NCI-H1436 treated with DMSO at 0.1 percent for 48 hours (cell line): ENCODE measurements at places on chromosomes 7 and 10.

DNA sequence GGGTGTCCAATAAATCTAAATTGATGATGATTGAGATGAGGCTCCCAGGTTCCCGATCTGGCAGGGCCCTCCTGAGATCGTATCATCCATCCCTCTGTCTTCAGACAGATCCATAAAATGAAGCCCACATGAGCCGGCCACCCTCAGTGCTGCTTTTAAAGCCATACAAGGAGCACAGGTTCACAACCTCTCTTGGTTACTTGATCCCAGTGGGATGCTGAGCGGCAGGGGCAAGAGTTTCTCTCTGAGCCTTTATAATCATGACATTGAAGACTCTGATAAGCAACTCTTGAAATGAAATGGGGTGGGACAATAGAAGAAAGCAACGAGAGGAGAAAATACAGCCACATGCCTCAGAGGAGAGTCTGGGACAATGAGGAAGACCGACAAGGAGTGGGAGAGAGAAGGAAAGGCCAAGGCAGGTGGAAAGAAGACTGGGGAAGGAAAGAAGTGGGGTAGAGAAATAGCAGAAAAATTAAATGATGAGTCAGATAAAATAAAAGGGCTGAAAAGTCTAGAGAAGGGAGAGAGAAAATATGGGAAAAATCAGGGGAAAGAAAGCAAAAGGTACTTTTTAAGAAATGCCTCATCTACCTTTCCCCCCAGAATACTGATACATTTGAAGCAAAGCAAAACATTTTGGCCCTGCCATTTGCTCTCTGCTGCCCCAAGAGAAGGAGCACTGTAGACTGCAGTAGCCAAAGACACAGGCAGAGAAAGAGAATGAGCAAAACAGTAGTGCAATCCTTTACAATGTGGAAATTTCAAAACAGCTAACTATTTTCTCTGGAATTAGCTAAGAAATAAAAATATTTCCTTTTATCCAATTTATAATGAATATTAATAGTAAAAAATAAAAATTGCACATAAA lies 14.6 kb downstream of the GBX1 start:
- no peak for DNase-seq

DNA sequence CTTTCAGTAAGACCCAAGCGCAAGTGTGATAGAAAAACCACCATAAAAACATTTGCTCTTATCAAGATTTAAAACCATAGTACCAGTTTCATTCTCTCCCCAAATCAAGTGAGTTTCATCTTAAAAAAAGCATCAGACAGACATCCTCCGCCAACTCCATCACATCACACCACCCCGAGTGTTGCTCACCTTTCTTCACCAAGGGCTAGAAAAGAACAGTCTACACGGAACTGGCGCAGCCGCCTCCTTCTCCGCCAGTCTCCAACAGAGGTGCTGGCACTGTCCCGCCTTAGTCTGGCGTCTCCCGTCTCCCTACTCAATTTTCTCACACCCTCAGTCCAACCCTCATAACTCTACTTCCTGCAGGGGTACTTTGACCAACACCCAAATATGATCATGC lies 46.9 kb upstream of the WIPI2 start:
- no peak for DNase-seq

GRCh38 chr7:121420976-121421375 lies 24.9 kb upstream of the FAM3C start:
- DNase-seq = no peak

GRCh38 chr7:45978010-45978681 lies 57.1 kb upstream of the IGFBP3 start:
- DNase-seq = no peak

- DNase-seq = no peak
Measured at GRCh38 chr7:108205311-108205710, 75.2 kb upstream of the LAMB4 start.

DNA sequence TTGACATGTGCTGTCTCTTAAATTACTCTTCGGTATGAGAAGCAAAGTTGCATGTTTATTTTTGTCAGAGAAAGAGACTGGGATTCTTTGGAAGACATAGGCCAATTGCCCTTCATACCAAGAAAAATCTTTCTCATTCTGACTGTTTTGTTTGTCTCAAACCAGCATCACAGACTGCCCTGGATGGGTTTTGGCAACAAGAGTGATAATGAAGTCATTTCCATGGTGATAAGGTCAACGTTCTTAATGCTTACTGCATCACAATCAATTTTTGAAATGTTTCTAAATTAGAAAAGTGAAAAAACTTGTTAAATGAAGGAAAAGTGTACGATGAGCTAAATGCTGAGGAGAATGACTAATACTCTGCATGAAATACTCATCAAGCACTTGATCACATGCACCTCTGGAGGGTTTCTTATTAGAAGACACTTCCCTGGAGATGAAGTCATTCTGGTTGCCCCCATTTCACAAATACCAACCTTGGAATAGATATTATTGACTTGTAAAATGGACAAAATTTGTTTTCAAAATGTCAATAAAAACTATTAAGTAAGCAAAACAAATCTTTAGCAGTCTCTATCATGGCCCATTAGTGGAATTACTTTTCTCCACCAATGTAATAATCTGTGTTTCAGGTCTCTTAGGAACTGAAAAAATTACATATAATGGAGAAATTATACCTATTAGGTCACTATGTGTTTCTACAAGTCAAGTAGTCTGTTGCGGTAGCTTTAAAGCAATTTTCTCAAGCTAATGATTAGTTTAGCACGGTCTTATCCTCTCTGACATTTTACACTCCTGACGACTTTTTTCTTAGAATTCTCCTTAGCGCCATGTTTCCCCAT lies 19.9 kb upstream of the SEC61G start:
- DNase-seq = no peak

- peak; percentile 68 for DNase-seq
Measured at GRCh38 chr10:67837541-67838314, at the start of gene DNAJC12. Gene DNAJC12 (minus strand): TSS chr10:67838188. CDS start chr10:67838011, 177 bp downstream.

- no peak for DNase-seq
Measured at GRCh38 chr7:132735476-132735875, 159.2 kb upstream of the PLXNA4 start.

GRCh38 chr10:96118604-96119450 lies 11.3 kb upstream of the ZNF518A start:
- no peak for DNase-seq

DNA sequence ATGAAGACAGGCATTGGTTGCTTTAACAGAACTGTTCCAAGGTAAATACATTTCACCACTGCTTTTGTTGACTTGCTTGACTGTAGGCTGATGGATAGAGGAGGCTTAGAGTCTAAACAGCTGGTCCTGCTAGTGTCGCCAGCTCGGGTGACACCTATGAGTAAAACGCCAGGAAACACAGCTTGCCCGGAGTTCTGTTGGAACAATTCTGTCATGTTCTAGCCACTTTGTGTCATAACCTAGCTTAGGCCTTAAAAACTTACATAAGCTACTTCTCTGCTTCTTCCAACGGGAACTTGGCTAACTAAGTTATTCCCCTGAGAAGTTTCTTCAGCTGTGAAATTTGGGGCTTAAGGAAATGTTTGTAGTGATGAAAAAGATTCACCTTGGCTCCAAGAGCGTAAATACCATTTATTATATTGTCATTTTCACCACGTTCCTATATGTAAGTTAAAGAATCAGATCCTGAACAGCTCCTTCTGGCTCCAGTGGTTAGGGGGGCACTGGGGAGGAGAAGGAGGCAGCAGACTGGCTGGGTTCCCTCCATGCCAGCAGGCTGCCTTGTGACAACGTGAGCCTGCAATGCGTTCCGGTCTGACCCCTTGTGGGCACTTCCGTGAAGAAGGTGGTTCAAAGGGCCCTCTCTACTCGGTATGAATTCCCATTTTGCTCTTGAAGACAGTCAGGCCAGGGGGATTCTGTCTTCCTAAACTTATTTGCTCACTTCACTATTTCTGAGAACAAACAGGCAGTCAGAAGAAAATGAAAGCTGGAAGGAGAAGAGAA lies 253.2 kb downstream of the BMPER start:
- DNase-seq = no peak

GRCh38 chr10:23120001-23120934 lies 24.9 kb downstream of the MSRB2 start:
- no peak for DNase-seq

DNA sequence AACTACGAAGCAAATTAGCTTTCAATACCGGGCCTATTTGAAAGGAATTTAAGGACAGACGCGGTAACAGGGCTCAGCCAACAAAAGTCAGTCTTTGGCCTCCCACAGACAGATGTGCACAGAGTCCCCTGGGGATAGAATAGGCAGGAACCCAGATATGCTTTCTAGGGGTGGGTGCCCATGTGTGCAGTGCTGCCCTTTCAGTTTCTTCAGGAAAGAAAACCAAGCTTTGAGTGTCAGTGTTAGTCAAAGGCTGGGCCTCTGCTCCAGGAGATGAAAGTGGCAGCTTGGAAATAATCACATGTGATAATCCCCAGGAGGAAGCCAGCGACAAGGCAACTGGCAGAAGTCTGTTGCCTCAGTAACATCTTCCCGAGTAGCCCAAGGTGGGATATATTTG lies 43.8 kb upstream of the CSTF2T start:
- DNase-seq = no peak

DNA sequence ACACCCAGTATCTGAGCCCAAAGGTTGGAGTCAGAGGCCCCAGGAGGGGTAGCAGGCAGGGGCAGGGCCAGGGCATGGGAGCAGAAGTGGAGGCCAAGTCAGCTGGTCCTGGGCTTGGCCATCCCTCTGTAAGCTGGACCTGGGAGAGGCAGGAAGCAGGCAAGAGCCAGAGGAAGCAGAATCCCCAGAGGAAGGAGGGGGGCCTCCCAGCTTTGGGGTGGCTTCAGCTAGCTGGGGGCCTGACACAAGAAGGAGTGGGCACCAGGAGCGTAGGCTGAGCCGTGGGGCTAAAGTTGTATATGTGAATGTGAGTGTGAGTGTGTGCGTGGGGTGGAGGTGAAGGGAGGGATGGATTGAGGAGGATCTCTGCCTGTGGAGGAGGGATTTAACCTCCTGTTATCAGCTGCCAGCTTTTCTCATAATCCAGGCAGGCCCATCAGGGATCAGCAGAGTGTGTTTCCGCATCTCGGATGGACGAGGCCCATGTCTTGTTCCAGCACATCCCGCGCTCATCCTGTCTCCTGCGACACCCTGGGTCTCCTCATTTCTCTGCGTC lies 54.0 kb downstream of the NEURL1 start:
- DNase-seq = no peak

DNA sequence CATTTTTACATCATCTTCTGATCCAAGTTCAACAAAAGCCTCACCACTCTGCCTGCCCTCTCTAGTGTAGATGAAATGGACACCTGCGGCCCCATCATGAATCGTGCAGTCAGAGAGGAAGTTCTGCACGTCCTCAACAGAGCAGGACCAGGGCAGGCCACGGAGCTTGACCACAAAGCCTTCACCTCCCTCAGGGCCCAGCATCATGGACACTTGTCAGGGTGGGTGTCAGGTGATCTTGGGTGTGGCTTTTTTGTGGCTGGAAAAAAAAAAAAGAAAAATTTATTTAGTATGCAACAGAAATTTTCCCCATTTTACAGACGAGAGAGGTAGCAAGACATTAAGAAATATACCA lies 16.2 kb downstream of the FXYD4 start:
- DNase-seq = no peak

GRCh38 chr10:25689346-25690100 lies 244.5 kb upstream of the MYO3A start:
- DNase-seq = no peak

DNA sequence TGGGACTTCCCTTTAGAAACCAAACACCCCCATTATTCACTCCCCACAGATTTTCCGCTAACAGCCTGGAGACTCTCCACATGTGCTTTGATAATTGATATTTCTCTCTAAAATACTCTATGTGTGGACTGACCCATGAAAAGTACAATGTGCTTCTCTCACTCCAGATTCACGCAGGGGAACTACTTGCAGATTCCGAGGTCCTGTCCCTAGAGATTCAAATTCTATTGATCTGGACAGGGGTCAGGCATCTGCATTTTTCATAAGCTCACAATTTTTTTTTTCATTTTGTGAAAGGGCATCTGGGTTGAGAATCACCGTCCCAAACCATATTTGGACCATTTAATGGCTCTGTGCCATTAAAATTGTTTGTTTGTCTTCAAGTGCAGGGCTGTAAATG lies 98.7 kb downstream of the CALCR start:
- no peak for DNase-seq

GRCh38 chr10:74975758-74976157 lies 135.7 kb upstream of the SAMD8 start:
- DNase-seq = no peak

- no peak for DNase-seq
Measured at GRCh38 chr10:11242443-11243387, 225.0 kb downstream of the CELF2 start.

- DNase-seq = no peak
Measured at GRCh38 chr10:44398747-44399658, 14.1 kb upstream of the CXCL12 start.

GRCh38 chr10:34161777-34162370 lies 653.2 kb downstream of the PARD3 start:
- no peak for DNase-seq

- no peak for DNase-seq
Measured at GRCh38 chr10:75096749-75097148, 14.7 kb upstream of the SAMD8 start.

- DNase-seq = no peak
Measured at GRCh38 chr7:4682621-4683042, 537 bp downstream of the FOXK1 start.

DNA sequence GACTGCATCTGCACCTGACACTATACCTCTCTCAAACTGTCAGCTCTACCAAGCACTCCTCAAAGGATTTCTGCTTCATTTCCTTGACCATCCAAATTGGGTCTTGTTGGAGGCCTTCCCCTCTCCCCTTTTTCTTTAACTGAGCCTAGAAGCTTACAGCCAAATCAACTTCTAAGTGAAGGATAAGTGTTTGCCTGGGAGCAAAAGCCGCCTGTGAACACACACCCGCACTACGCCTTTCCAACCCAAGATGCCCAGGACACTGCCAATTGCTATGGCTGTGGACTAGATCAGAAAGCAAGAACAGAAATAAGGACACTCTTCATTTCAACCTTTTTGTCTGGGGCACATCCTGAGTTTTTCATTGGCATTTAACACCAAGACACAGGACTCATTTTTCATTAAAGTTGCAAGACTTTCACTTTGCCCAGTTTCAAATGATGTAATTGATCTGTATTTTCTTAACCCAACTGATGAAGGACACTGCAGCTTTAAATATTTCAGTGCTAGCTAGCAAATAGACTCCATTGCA lies 52.8 kb downstream of the CPEB3 start:
- DNase-seq = no peak
